ENCODE measurements at places on chromosomes 5 and 9.

DNA sequence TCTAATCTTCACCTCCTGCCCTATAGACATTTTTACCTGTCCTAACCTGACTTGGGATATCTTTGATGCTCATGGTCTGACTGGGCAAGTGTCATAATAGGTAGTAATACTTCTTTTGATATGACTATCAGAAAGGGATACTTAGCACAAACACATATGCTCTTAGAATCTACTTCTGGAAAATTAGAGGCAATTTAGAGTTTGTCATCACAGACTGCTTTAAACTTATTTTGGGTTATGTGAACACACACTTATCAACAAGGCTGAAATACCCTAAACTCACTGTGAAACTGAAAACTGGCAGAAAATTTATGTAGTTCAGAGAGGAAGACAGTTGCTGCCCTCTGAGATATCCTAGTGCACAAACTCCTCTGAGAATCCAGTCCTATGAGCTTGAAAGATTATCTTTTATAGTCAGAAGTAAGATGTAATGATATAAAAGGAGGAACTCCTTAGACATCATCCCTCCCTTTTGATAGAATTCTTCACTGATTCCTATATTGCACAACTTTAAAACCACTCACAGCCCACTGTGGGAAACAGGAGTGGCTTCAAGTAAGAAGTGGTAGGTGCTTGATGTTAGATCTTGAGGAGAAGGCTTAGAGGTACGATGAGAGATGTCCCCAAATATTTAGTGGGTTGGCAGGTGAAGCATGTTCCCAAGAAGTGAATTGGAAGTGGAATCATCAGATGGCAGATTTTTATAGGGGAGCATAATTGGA lies 273.3 kb downstream of the MAN2A1 start:
- no peak for DNase-seq

DNA sequence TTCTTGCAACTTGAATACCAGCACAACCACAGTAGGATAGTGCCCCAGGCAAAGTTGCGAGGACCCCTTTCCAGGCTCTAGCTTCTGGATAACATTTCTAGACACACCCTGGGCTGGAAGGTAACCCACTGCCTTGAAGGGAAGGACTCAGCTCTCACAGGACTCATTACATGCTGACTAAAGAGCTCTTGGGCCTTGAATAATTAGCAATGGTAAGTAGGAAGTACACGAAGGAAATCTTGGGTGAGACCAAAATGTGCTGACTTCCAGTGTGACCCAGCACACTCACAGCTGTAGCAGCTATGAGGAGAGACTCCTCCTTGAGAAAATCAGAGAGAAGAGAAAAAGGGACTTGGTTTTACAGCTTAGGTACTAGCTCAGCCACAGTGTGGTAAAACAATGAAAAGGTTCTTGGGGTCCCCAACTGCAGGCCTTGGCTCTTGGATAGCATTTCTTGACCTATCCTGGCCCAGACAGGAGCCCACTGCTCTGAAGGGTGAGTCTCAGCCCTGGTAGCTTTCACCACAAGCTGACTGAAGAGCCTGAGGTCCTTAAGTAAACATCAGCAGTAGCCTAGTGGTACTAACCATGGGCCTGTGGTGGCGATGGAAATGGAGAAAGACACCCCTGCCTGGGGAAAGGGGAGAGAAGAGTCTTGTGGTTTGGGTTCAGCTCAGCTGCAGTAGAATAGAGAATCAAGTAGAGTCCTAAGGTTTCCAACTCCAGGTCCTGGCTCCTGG lies 621.7 kb downstream of the SEMA5A start:
- no peak for DNase-seq

DNA sequence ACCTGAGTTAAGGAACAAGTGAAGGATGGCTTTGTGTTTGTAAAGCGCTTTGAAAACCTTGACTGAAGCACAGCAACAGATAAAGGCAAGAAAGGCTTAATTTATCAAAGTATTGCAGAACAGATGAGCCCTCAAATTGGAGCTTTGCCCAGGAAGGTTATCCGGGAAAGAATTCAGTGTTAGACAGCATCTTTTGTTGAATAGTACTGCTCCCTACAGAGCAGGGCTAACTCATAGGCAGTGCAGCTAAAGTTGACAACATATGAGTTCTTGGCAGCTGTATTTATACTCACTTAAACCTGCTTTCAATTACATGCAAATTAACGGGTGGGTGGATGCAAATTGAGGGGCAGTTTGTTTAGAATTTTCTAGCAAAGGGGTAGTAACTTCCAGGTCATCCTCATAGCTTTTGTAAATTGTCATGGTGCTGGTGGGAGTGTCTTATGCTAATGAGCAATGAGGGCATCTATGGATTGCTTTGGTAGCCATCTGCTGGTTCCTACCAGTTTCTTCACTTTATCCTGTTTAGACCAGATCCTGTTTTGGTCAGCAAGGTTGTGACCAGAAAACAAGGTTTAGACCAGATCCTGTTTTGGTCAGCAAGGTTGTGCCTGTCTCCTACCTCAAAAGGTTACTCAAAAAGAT lies 105.8 kb downstream of the GDA start:
- DNase-seq, result no peak

DNA sequence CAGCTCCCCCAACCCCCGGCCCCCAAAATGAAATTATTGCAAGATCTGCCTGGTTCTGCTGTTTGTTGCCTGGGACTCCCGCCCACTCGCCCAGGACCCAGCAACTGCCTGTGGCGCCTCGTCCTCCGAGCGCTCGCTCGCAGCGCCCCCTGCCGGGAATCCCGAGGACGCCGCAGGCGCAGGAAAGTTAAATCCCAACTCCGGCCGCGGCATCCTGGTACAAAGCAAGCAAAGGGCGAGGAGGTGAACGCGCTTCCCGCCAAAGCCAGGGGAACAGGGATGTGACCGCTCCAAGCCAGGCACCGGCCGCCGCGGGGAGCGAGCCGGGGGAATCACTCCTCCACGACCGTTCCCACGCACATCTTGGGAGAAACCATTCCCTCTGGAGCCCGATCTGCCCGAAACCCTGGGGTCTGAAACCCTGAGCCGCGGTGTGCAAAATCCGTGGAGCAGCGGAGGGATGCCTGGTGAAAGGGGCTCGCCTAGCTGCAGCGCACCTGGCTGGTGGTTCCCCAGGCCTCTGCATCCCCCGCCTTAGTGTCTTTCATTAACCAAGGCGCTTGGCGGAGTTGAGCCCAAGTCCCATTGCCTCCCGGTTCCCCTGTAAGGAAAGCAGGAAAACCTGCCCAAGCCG lies 1.3 kb downstream of the SEMA5A start:
- DNase-seq, result peak; percentile 24

DNA sequence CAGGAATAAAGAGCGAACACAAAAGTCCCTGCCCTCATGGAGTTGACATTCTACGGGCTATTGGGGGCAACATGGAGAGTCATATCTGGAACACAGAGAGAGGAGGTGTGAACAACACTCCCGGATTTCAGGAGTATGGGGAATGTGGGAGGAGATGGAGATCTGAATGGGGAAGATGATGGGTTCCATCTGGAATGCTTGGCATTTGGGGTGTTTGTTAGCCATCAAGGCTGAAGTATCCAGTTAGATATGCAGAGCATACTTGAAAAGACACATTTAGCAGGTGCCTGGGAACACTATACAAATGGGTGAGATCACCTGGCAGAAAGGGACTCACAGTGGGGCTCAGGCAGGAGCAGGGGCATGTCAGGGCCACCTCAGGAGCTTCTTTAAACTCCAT lies 61.1 kb downstream of the EGFLAM start:
- DNase-seq, result no peak

DNA sequence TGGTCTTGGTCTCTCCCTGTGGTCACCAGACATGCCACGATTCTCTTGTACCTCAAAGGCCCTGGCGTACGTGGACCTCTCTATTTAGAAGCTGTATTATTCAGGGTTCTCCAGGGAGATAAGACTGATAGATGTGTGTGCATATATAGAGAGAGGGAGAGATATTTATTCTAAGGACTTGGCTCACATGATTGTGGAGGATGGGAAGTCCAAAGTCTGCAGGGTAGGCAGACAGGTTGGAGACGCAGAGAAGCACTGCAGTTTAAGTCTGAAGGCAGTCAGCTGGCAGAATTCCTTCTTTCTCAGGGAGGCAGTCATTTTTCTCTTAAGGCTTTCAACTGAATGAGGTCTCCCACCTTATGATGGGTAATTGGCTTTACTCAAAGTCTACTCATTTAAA lies 16.3 kb downstream of the C9orf57 start:
- no peak for DNase-seq

- no peak for DNase-seq
Measured at GRCh38 chr9:136863623-136864273, 2.4 kb downstream of the EDF1 start.

DNA sequence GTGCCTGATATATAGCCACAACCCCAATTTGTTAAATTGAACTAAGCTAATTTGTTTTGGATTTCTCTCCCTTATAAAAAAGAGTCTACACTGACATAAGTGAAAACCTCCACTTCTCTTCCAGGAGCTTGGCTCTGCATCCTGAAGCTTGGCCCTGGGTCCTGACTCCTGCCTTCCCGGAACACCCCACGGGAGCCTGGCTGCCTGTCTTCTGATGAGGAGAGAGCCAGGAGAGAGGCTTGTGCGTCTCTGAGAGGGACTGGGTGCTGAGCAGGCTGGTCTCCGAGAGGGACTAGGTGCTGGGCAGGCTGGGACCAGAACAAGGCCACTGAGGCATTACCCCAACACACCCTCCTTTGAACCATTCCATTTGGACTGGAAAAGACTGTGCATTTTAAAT lies 6.5 kb upstream of the PTGES start:
- DNase-seq, result no peak

All from activated naive CD4-positive, alpha-beta T cell treated with anti-CD3 and anti-CD28 coated beads, Interleukin-2, amount 50 U/mL, for 16 hours (primary cell).